ENCODE measurements at places on chromosomes 5 and 9. TPM values are rescaled to one million over a fixed set of nuclear protein-coding genes. Genes with fewer than 3 reads are reported as not detected.

CKMT2 gene
- not detected for total RNA-seq

PCDHGA2 gene
- total RNA-seq = 0.23 TPM

CYFIP2 gene
- total RNA-seq = 15.7 TPM

CLTB gene
- total RNA-seq = 63.8 TPM

ZNF883 gene
- 4.5 TPM for total RNA-seq

PSIP1 gene
- 54.0 TPM for total RNA-seq

TMEM215 gene
- not detected for total RNA-seq

PHYHD1 gene
- 3.4 TPM for total RNA-seq

IGIP gene
- 5.9 TPM for total RNA-seq

ACTBL2 gene
- 0.10 TPM for total RNA-seq

PRRX2 gene
- 4.9 TPM for total RNA-seq

NOL8 gene
- 39.7 TPM for total RNA-seq

RNF180 gene
- 6.4 TPM for total RNA-seq

RASEF gene
- total RNA-seq = 0.41 TPM

RNF224 gene
- not detected for total RNA-seq

PCDHGA5 gene
- total RNA-seq = 0.15 TPM

GRM6 gene
- total RNA-seq = not detected

ABHD17B gene
- total RNA-seq = 12.5 TPM

SLC6A19 gene
- total RNA-seq = not detected

OR5C1 gene
- not detected for total RNA-seq

HTR1A gene
- not detected for total RNA-seq

LCN1 gene
- 0.60 TPM for total RNA-seq

ZNF474 gene
- total RNA-seq = 0.25 TPM
